ENCODE measurements at places on chromosomes 7 and 10.

DNA sequence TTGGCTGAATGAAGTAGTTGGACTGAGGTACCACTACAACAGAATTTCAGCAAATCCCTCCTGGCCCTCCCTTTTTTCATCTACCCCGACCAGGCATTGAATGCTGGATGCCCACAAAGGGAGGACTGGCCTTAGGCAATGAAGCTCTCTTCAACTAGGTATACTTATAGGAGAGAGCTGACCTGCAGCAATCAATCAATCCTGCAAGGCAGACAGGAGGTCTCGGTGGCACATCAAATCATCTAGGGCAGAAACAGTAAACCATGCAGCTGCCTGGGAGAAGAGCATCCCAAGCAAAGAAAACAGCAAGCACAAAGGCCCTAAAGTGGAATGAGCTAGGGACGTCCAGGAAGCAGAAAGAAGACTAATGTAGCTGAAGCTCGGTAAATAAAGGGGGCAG is 2.4 kb upstream of the ABRAXAS2 start:
- DNase-seq, result no peak

- DNase-seq, result no peak
Observed at GRCh38 chr7:28723336-28723735, 234.8 kb downstream of the TRIL start.

DNA sequence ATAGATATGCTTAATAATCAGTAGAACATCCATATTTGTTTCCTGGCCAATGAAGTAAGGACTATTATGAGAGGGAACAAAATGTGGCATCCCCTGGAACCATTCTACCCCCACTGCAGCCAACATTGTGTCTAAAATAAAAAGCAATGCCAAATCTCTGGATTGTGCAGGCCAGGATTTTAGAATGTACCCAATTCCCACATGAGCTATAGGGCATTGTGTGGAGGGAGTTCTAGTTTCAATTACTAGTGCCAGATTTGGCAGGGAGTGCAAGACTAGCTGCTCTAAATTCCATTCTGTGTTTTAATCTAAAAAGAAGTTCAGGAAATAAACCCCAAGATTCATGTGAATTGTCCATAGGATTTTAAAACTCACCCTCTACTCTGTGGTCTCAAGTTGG is 112.3 kb downstream of the HGF start:
- DNase-seq, result no peak

DNA sequence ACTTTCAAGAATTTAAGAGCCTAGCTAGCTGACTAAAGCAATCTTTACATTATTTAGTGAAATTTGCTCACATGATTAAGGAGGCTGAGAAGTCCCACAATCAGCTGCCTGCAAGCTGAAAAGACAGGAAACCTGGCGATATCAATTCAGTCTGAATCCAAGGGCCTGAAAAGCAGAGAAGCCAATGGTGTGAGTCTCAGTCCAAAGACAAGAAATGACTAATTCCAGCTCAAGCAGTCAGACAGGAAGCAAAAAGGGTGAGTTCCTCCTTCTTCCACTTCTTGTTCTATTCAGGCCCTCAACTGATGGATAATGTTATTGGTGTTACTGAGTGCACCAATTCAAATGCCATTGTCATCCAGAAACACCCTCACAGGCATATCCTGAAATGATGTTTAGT is 1231.6 kb upstream of the CELF2 start:
- no peak for DNase-seq

GRCh38 chr10:97685395-97685958 is 1.6 kb downstream of the AVPI1 start:
- no peak for DNase-seq

DNA sequence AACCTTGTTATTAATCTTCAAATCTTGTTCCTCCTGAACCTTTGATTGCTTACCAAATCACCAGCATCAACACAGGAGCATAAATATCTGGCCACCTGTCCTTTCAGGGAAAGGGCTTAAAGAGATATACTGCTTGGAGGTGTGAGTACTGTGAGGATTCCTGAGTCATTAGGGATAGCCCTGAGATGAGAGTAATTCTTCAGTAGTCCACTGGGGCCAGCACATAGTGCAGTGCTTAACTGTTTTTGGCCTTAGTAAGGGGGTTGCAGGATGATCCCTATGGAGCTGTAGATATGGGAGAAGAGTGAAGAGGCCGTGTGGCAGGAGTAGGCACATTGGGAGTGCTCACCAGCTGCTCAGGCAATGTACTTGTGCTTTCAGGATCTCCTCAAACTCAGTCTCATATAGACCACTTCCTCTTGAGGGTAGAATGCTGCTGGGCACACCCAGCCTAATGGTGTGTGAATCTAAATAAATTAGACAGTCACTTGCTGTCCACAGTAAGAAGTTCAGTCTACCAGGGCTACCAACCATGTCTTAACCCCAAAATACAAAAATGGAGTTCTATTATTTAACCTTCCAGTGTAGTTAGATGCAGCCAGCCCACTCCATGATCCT is 26.5 kb upstream of the GPR141 start:
- no peak for DNase-seq

DNA sequence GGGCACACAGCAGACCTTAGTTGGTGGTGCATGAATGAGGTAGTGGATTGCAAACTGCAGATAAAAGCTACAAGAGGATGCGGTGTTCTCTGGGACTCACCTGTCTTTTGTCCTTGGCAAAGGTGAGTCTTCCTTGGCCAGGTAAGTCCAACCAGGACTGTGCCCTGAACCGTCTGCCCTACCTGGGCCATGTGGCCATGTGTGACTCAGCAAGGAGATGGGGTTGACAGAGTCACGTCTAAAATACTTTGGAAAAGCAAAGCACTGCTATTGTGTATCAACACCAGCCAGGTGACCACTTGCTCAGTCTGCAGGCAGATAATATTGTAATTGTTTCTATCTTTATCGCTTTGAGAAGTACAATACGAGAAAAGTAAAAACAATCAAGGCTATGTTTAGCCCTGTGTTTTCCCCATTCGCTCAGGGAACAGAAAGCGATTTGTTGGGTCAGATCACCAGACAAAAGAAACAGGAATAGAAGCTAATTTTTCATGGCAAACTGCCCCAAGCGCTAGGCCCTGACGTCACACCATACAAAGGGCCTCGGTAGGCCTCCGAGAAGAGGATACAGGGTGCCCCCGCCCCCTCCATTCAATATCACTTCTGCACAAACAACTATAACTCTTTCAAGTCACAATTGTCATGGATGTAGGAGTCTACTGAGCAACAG is 57.3 kb downstream of the FAM53B start:
- no peak for DNase-seq

GRCh38 chr7:106010866-106011265 is 47.8 kb downstream of the CDHR3 start:
- no peak for DNase-seq

DNA sequence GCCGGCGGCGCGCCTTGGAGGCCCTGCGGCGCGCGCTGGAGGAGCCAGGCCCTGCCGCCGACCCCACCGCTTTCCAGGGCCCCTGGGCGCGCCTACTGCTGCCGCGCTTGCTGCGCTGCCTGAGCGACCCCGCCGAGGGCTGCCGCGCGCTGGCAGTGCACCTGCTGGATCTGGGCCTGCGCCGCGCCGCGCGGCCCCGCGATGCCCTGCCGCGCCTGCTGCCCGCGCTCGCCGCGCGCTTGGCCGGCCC is 280 bp downstream of the DNAAF5 start:
- DNase-seq, result no peak

DNA sequence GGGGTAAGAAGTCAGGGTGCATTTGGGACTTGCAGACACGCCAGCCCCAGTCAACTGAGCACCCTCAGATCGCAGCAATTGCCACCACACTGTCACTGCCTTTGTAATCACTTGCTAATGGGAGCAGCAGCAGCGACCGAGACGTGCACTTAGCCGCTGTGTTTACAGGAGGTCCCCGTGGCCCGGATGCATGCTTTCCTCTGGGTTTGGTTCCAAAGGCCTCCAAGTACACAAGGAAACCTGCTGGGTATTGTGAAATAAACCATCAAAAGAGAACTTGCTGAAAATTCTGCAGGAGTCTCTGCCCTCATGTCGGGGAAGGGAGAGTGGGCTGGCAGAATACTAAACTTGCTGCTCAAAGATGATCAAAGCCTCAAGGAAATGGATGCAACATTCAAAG is 341.7 kb downstream of the DNAJB6 start:
- peak; percentile 11 for DNase-seq

DNA sequence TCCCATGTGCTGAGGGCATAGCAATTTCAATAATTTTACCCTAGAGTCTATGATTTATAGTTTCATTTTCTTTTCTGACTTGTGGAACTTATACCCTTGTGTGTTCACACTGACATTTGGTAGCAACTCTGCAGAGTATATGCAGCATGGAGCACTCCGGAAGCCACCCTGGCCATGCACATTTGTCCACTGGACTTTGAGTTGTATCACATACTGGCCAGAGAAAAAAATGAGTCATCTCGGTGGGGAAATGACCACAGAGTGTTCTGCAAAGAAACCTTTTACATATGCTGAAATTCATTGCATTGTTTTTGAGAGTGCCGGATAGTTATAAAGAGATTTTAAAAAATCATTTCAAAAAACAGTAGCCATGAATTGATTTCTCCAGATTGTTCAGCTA is 164.8 kb upstream of the COBL start:
- no peak for DNase-seq

DNA sequence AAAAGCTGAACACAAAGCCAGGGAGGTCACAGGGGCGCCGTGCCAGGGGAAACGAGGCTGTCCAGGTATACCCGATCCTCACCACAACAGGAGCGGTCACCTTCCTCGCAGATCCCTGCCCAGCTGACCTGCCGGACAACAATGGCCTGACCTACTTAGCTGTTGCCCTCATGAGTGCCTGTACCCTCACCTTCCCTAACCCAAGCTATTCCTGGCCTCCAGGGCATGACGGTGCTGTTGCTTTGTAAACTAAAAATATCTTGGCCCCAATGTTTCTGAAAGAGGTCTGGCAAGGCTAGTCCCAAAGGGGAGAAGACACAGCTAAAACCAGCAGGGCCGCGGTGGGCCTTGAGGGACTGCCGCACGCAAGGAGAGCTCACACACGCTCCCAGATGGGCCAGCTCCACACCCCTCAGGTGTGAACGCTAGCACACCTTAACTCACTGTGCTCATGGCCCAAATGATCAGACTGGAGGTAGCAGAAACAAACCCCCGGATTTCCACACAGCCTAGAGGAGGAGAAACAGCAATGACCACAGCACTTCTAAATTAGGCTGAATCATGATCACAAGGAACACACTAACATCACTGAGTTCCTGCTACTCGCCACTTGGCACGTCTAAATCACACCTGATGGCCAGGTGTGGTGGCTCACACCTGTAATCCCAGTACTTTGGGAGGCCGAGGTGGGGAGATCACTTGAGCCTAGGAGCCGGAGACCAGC is 66.3 kb upstream of the CYTH3 start:
- no peak for DNase-seq

- DNase-seq, result no peak
Observed at GRCh38 chr7:50665403-50666123, 100.4 kb upstream of the DDC start.

GRCh38 chr10:123798856-123799255 is 92.8 kb downstream of the CPXM2 start:
- DNase-seq, result no peak

DNA sequence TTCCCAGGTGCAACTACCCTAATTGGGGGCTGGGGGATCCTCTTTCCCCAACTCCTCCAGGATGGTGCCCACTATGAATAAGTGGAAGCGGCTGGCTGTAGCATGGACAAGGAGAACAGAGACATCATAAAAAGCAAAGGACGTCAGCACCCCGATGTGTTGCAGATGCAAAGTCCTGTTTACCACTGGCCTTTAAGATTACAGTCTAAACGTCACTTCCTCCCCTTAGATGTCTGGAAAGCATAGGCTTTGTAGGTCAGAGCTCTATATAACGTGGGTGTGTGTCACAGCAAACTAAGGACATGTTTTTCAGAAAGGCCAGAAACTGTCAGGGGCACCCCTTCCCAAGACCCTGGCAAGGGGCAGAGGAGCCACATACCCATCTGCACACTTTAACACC is 7.9 kb downstream of the COBL start:
- no peak for DNase-seq

GRCh38 chr7:159031135-159031701 is 113.4 kb downstream of the VIPR2 start:
- peak; percentile 26 for DNase-seq

GRCh38 chr10:96700374-96701099 is 19.8 kb downstream of the PIK3AP1 start:
- no peak for DNase-seq

DNA sequence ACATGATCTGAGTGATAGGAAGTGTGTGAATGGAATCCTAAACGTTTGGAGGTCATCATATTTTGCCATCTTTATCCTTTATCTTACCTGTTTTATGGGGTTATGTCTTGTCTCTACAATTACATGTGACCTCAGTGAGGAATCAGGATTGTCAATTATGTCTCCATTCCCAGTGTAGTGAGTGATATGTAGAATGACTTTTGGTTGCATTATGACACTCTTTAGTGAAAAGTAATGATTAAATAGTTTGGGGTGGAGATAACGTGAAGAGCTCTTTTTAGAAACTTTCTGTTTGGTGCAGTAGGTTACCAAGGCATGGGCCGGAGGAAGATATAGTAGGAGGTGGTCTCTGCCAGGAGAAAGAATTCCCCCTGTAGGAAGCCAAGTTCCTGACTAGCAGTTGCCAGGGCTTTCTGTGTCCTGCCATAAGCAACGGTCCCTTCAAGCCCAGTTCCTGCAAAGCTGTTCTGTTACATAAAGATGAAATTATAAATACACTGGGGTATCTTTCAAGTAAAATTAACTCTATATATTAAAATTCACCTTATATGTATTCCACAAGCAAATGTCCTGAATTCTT is 228.2 kb downstream of the NSUN6 start:
- DNase-seq, result no peak

DNA sequence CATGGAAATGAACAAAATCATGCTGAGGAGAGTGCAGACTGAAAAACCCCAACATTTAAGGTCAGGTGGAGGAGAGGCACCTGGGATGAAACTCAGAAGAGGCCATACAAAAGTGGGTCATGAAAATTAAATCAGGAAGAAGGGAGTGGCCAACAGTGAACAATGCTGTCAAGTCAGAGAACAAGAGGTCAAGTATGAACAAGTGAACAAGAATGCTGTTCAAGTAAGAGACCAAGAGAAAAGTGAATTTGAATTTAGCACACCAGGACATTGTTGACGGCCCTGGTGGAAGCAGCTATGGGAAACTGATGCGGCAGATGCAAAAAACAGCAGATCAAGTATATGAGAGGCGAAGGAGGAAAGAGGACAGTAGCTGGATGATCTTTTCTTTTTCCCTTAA is 7.9 kb downstream of the CEP41 start:
- DNase-seq, result no peak

DNA sequence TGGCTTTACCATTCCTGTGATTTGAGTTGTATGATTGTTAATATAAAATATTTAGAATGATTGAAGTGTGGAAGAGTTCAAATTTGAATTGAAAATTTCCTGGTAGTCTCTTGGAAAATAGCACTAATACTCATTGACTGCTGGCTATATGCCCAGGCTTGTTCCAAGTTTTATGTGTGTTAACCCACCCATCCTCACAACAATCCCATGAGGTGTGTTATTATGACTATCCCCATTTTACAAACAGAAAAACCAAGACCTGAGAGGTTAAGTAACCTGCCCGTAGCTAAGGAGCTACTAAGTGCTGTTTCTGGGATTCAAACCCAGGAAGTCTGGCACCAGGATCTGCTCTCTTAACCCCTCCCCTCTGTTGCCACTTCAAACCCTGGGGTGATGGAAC is 213.9 kb downstream of the CREB5 start:
- no peak for DNase-seq

Measured in left hindlimb (tissue), 1 donor.